ENCODE measurements at places on chromosomes 12 and 14.
A peak's percentile ranks its signal among the peaks of the same experiment; 100 is the strongest.

DNA sequence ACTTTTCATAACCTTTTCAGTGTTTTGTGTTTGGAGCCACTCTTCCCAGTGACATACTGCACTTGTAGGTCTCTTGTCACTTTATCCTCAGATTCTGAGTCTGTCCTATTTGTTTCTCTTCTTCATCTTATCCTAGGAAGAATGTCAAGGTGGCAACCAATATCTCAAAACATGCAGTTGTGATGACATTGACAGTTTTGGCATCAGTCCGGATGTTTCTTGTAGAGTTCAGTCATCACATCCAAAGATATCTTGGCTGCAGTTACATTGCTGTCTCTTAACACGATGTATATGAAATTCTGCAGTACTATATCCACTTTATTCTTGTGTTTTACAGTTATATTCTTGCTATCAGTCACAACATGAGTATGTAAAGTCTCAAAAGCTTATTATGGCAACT, 6.4 kb downstream of the ADIPOR2 start:
- no peak for DNase-seq

DNA sequence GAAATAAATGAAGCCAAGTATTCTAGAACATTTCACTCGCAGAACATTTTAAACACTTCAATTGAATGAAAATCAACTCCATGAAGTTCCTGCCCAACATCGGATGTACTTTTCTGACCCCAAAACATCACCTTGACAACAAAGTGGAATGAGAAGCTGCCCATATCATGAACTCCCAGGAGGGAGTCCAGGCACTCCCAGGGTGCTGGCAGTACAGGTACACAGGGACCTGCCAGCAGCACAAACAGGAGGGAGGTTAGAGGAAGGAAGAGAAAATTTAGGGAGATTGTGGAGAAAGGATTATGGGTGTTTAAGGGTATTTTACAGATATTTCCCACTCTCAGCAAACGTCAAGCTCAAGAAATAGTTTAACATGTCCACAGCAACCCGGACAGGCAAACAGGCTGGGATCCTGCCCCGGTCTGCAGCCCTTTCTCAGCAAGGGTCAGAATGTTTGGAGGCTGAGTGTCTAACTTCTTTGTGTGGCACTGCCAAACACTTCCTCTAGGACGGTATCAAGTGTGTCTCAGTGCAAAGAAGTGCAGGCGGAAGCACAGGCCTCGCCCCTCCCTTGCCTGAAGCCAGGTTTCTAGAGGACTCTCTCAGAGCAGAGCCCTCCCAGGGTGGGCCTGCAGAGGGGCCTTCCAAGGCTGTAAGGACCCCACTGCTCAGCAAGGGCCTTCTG, 72.2 kb downstream of the SETD3 start:
- DNase-seq: no peak

DNA sequence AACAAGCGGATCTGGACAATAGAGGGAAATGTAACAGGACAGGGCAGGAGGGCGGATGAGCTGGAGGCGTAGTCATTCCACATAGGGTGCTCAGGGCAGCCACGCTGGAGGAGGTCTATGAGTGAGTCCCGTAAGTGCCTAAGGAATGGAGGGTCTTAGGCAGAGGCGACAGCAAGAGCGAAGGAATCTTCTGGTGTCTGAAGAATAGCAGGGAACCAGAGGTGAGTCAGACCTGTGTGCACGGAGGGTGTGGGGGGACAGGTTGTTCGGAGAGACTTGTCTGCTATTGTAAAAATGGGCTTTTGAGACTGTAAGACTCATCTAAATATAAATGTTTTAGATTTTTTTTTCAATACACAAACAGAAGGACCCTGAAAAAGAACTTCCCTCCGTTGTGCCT, 70.6 kb downstream of the SETD3 start:
- DNase-seq: no peak

GRCh38 chr12:67920413-67920812, 68.8 kb upstream of the IFNG-AS1 start:
- DNase-seq: no peak

- DNase-seq: no peak
These were observed 54.2 kb downstream of the ELK3 start for GRCh38 chr12:96248136-96248931.

DNA sequence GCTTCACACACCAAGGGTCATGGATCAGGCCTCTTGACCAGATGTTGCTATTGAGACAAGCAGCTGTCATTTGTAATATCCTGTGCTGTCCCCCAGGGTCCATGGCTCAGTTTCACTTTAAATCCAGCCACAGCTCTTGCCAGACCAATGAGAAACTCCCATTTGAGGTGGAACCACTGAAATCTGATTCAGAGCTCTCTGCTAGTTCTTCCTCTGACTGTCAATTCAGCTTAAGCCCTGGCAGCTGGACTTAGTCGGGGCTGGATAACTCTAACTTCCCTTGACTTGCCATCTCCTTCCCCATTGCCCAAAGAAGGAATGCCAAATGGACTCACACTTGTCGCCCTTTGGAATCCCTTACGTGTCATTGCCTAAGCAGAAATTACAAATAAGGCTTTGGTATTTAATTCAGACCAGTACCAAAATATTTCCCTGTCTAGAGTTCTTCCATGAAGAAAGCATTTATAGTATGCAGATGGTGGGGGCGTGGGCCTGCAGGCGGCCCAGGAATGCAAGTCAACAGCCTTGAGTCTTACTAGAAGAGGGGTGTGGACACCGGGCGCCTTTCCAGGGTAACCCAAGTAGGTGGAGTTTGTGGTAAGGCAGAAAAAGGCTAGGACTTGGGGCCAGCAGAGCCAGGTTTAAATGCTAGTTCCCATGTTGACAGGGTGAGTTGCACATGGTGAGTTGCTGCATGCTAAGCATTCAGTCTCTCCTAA, 96.9 kb upstream of the TMPO start:
- no peak for DNase-seq

GRCh38 chr12:51070004-51070403, 13.4 kb downstream of the CSRNP2 start:
- peak; percentile 69 for DNase-seq

GRCh38 chr14:93056840-93057585, 58.7 kb downstream of the ITPK1 start:
- DNase-seq: no peak

DNA sequence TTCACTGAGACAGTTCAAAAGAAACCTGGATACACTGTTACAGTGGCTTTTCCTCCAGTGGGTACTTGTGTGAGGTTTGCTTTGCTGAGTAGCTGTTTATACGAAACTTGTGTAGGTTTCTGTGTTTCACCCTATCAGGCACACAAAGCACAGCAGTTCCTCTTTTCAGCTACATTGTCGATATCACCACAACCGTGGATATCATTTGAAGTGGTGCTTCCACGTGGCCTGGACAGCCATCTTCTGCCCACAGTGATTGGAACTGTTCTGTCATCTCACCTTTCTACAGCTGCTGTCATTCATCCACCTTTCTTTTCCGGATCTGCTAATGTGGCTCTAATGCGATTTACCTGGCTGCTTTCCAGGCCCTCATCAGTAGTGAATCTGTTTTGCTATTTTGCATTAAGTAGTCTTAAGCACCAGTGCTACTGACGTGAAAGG, 368.8 kb downstream of the SYT1 start:
- DNase-seq: no peak

DNA sequence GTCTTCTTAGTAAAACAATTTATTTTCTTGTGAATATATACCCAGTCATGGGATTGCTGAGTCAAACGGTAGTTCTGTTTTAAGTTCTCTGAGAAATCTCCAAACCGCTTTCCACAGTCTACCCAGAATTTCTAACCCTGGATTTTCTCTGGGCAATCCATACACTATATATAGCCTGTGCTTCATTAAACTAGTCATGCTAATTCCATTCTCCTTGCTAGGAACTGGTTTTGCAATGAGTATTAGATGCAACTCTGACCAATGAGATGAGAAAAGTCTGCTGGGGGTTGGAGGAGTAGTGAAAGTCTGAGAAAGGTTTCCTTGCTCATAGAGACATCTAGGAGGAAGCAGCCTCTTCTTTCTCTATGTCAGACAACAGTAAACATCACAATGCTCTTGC, 196.1 kb upstream of the CDKN3 start:
- DNase-seq: no peak

DNA sequence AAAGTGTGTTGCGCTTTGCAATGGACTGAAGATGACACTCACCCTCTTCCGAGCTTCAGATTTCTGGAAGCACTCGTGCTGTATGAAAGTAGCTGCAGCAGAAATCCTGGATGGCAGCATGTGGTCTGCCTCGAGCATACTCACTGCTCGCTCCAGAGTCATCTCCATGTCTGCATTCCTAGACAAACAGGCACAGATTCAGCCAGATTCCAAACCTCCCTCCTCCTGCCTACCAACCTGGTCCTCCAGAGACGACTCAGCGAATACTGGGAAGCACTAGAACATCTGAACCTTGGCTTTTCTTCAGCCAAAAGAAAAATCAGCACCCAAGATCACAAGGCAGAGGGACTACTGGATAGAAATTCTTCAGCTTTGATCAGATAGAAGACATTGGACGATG, 27.7 kb downstream of the PKP2 start:
- DNase-seq: no peak

GRCh38 chr14:100523843-100524169, 63.4 kb downstream of the BEGAIN start:
- peak; percentile 1 for DNase-seq

- no peak for DNase-seq
These were observed 13.4 kb downstream of the AGAP2 start for GRCh38 chr12:57724936-57725740.

DNA sequence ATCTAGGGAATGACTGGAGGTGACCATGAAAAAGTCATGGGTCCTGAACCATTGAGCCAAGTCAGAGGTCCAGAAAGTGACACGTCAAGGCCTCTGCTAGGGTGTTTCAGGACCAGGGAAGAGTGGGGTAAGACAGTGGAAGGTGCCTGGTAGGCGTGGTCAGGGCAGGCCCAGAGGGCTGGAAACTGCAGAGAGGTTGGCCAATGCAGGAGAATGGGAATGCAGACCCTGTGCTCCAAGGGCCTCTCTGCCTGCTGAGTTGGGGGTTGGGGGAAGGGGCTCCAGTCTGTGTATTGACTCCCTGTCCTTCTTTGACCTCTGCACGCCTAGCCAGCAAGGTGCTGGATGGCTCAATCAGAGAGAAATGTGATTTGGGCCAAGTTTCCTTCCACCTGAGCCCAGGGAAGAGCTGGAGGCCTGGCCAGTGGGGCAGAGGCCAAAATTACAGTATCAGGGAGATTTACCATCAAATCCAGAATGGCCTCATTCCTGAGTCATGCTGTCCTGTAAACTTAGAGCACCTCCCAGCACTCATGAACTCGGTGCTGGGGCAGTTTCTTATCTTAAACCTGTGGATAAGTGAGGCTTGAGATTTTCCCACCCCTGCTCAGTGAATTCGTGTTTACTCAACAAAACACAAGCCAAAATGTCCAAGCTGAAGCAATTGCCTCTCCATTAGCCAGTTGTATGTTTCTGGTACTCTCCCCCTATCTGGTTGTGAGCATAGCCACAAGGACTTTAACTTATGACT, 24.4 kb downstream of the IRF2BPL start:
- DNase-seq: no peak

GRCh38 chr12:6869049-6870021, 2.0 kb downstream of the TPI1 start:
- DNase-seq: peak; percentile 87

- DNase-seq: no peak
These were observed 1154.5 kb downstream of the AACS start for GRCh38 chr12:126219654-126220279.

DNA sequence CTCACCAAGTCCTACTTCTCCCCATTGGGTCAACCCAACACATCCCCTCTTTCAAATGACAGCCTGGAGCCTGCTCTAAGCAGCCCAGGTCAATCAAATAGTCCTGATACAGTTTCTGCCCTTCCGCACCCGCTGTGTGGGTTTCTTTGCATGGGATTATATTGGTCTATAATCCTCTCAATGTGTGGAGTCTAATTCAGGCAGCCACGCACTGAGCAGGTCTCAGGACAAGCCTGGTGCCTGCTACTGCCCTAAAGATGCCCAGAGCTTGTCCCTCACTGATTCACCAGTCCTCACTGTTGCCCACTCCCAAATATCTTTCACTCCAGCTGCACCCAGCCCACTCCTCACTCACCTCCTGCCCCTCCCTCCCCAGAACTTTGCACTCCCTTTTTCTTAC, 16.4 kb downstream of the ACTN1 start:
- DNase-seq: peak; percentile 72

GRCh38 chr14:72883961-72884360, 9.9 kb downstream of the DPF3 start:
- DNase-seq: no peak

GRCh38 chr14:102988054-102988453, 65.6 kb downstream of the AMN start:
- no peak for DNase-seq

DNA sequence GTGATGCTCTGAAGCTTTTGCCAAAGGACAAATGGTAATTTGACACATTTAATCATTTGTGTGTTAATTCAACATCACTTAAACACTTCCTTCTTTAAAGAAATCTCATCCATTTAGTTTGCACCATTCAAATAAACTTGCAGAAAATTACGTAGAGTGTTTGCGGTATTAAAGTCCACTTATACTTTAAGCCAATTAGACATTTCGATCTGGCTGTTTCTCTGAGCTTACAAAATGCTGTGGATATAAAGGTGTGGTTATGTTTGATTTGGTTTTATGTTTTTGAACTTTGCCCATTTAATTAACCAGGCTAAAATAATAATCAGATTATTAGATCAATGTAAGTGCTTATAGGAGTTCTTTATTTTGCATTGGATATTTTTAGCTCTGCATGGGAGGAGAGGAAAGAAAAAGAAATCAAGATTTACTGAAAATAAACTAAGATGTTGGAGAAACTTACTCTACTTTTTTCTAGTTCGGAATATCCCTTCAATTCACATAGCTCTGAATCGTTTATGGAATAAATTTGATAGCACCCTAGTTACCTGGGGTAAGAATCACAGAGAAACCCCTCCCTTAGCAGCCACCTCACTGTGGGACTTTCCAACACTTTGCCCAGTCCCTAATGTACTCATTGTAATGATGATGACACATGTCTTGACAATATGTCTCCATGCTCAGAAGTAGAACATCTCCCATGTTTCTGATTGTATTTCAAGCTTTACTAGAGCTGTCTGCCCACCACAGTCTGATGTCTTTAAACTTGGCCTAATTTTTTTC, 268.0 kb downstream of the BTG1 start:
- no peak for DNase-seq

- DNase-seq: no peak
These were observed 463.4 kb downstream of the SLC16A7 start for GRCh38 chr12:60059180-60059579.

DNA sequence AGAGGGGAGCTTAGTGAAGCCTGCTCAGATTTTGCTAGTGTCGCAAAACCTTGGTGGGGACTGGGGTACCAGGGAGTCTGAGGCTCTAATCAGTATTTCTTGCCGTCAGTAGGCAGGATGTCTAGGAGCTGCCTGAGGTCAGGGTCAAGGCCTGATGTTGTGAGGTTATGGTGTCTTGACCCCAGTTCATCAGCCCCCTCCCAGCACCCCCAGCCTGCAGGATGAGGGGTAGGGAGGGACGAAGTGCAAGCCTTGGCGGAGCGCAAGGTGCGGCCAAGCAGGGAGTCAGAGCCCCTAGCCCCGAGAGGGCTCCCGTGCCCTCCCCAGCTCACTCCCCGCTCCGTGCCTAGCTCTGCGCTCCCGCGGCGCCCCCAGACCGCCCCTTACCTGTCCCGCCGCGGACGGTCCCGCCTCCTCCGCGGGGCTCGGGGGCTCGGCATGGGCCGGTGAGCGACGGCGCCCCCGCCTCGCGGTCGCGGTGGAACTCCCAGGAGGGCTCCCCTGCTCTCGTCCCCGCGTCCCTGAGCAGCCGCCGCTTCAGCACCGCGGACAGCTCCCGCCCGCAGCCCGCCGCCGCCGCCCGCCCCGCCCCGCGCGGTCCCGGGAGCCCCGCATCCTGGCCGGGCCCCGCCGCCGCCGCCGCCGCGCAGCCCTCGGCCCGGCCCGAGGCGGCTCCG, 347 bp downstream of the SYNDIG1L start:
- DNase-seq: no peak

All from WERI-Rb-1 (cell line).